GM18507 (cell line): ENCODE measurements at places on chromosomes 2 and 18.

DNA sequence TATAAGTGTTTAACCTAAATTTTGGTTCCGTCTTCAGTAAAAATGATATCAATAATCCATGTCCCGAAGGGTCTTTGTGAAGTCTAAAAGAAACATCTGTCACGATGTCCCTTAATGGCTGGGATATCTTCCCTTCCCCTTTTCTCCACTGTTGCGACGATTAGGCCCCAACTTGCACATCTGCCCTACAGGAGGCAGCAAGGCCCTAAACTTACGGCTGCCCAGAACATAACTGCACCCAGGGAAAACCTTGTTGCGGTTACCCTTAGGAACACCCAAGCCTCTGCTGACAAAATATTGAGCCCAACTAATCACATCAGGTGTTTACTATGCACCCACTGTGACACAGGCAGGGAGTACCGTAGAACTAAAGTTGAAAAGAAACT lies 1.3 kb upstream of the SMAD2 start:
- DNase-seq: no peak

- DNase-seq: no peak
Measured at GRCh38 chr2:195808189-195808588, 151.2 kb downstream of the SLC39A10 start.

- no peak for DNase-seq
Measured at GRCh38 chr18:74902147-74902455, 304.4 kb downstream of the ZNF407 start.

DNA sequence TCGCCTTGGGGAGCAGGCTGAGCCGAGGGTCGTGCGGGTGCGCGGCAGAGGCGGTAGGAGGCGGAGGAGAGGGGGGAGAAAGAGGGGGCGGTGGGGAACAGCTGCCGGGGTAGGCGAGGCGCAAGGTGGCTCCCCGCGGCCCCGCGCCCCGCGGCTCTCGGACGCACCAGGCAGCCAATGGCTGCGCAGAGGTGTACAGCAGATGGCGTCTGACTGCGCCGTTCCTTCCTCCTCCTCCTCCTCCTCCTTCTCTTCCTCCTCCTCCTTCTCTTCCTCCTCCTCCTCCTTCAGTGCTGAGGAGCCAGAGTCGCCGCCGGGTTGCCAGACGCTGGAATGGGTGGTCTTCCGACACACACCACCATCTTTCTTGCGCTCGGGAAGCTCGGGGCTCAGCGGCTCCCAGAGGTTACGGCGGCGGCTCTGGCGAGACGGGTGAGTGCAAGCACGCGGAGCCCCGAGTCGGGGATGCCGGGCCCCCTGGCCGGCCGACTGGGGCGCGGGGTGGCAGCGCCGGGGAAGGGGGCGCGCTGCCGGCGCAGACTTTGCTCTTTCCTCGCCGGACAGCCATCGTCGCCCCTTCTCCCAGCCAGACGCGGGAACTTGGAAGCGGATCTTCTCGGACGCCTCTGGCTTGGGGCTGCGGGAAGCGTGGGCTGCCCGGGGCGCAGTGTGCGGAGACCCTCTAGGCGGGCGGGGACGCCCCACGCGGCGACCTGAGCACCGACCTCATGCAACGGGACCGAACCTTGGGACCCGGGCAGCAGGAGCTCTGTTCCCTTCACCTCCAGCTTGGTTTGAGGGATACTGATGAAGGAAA lies at the start of gene THSD7B:
THSD7B (plus strand) TSS at position 290 of the 817 bp plus-strand sequence. CDS start 116,634 bp downstream, outside the sequence.
- DNase-seq: no peak

GRCh38 chr2:171878481-171878993 lies 15.5 kb downstream of the SLC25A12 start:
- DNase-seq: no peak

DNA sequence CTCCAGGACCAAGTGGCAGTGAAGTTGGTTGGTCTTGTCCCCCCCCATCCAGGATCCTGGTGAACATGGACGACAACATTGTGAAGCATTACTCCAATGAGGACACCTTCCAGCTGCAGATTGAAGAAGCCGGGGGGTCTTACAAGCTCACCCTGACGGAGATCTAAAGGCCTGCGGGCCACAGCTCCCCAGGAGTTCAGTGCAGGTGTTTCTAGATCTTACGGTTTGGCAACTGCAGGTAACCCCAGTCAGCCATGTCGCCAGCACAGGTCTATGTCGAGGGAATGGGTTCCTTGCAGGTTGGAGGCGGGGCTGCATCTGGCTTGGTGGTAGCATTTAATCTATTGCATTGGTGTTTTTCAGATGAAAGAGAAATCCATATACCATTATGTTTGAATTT lies 42.8 kb upstream of the KLF11 start:
- no peak for DNase-seq

- DNase-seq: no peak
Measured at GRCh38 chr2:217909156-217909820, 93.5 kb downstream of the TNS1 start.

DNA sequence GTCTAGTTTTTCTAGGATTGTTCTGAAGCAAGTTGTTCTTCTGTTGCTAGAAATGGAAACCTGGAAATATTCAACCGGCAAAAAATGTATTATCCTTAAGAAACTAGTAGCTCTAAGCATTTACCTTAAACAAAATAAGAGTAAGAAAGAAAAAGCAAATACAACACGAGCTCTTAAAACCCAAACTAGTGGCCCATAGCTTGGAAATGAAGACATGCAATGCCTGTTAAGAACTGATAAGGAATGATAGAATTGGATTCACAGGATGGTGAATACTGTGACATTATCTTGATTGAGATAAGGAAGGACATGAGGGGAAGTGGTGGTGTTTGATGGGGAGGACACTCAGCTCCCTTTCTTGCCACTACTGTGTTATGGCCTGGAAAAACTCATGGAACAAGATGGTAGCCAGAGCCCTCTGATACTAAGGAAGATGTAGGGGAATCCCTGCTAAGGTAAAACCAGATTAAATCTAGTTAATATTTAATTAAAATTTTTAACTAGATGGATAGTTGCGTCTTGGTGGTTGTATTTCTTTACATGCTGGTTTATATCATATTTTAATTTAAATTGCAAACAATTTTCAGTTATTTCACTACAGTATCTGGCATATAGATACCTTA lies 193.8 kb downstream of the LPIN1 start:
- no peak for DNase-seq

DNA sequence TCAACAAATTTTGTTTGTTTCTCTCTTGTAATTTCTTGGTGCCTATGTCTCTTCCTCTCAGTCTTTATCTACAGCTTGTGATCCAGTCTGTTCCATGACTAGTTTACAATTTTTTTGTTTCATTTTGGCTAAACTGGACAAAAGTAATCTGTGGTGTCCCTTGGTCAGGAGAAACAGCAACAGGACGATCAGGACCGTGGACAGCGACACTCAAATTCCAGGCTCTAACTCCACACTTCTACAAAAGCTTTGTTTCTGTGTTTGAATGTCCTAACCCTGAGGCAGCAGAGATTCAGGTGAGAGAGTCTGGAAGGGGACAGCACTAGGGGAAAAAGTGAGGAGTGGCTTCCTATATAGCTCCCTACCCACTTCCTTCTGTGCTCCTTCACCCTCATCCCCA lies 593.3 kb upstream of the FANCL start:
- DNase-seq: no peak

GRCh38 chr18:59127047-59127446 lies 12.6 kb upstream of the SEC11C start:
- DNase-seq: no peak

GRCh38 chr18:25053466-25053865 lies 298.5 kb downstream of the ZNF521 start:
- no peak for DNase-seq

DNA sequence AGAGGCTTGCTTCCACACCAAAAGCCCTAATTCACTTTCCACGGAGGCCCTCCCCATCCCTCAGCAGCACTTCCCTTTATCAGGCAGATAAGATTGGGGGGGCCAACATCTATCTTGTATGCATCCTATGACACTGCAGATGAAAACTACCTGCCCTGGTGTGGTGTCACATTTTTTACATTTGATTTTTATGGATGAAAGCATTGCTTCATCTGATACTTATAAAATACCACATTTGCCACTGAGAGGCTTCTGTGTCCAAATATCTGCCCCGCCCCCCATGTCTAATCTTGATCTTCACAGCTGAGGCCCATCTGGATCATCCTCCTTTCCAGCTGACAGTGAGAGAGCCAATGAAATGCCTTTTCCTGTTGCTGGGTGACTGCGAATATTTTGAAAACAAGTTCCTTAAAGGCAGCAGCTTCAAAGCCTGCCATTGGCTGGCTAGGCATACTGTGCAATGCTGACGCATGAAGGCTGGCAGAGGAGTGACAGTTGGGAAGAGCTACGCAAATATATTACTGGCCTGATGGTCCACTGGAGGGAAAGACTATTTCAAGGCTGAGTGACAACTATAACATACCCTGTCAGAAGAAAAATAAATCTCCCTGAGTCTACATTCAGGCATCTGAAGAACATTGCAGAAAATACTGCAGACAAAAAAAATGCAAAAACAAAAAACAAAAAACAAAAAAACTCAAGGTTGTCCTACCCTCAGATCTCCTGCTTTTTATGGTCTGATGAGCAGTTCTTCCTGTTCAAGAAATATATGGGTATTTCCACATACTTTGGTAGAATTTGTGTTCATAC lies 318.7 kb downstream of the PDE11A start:
- DNase-seq: no peak

GRCh38 chr2:105179469-105180372 lies 61.8 kb upstream of the GPR45 start:
- no peak for DNase-seq

DNA sequence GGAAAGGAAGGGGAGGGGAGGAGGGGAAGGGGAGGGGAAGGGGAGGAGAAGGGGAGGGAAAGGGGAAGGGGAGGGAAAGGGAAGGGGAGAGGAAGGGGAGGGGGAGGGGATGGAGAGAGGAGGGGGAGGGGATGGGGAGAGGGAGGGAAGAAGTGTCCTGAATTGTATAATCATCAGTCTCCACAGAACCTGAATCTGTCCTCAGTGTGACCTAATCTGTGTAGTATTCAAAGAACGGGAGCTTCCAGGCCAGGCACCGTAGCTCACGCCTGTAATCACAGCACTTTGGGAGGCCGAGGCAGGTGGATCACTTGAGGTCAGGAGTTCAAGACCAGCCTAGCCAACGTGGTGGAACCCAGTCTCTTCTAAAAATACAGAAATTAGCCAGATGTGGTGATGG lies 41.1 kb upstream of the CCDC150 start:
- no peak for DNase-seq

GRCh38 chr2:221610255-221610654 lies 38.2 kb upstream of the EPHA4 start:
- DNase-seq: no peak

GRCh38 chr2:226730481-226730880 lies 69.1 kb downstream of the IRS1 start:
- DNase-seq: no peak

- DNase-seq: no peak
Measured at GRCh38 chr18:13302040-13302439, 83.5 kb downstream of the LDLRAD4 start.

DNA sequence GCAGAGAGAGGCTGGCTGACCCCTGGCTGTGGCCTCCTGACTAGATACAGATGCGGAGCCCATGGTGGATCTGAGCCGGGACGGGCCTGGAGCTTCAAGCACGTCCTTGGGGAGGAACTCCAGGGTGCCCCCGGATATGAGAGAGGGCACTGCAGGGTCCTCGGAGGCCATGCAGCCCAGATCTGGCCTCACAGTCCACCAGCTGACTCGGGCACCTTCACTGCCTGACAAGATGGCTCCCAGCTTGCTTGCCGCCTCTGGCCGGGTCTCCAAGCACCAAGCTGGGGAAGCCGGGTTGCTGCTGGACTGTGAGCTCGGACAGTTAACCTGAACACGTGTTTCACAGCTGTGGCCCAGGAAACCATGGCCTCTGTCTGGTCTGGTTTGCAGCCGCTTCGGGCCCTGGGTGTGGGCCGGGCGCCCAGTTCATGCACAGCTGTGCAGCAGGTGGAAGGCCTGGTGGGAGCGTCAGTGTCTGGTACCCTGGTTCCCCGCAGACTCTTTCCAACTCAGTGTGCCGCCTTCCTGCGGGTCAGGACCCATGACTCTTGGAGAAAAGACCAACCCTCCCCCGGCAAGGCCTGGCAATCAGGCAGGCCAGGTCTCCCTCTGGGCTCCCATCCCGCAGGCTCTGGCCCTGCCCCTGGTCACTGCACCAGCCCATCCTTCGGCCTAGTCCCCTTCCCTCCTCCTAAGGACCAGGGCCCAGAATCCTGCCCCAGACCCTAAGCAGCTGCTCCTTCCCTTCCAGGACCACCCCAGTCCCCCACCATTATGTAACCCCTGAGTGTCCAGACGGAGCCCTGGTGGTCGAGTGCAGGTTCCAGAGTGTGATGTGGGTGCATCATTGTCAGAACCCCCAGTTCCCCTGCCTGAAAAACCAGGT lies 74.6 kb upstream of the OTOS start:
- no peak for DNase-seq

- DNase-seq: no peak
Measured at GRCh38 chr2:196291426-196291825, 120.0 kb upstream of the STK17B start.

- DNase-seq: no peak
Measured at GRCh38 chr2:19643117-19643518, 258.7 kb downstream of the TTC32 start.

DNA sequence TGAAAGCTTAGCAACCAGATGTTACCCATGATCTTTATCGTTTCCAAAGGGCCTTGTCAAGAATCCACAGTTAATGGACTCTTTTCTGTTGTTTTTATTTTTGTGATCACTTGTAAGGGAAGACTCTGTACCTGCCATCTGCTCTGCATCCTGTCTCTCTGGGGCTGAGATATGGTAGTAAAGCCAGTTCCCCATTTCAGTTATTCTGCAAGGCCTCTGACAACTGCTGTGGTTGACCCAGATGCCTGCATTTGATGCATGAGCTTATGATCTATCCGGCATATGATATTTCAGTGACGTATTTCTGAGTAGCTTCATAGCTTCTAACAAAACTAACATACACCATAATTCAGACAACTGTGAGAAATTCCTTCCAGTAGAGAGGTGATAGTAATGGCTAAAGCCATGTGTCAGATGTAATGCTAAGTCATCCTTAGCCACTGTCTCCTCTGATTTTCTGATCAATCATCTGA lies 105.1 kb downstream of the TPO start:
- DNase-seq: no peak

DNA sequence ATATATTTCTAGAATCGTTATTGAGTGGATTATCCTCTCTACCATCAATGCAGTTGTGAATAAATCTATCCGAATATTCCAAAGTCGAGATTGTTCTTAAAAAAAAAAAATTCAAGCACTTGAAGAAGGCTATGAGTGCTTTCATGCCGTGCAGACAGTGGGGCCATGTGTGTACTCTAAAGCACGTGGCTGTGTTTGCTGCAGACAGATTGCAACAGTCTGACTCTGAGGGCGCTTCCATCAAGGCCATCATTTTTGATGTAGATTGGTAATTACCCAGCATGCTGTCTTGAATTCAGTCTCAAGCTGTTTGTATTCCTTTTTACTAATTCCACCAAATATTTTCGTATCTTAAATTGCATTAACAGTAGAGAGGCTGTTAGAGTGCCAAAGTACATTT lies 325.9 kb upstream of the LINC00305 start:
- no peak for DNase-seq

GRCh38 chr2:239424337-239425045 lies 23.7 kb upstream of the HDAC4 start:
- DNase-seq: no peak
